ENCODE measurements at places on chromosomes 16 and 17. TPM values are rescaled to one million over a fixed set of nuclear protein-coding genes. Genes with fewer than 3 reads are reported as not detected.

The SCIMP gene
- total RNA-seq, result 2.1 TPM

The CLEC16A gene
- 21.4 TPM for total RNA-seq

The PIEZO1 gene
- 269 TPM for total RNA-seq

GRCh38 chr16:87407511-87408112 lies 15.5 kb downstream of the MAP1LC3B start:
- DNase-seq, result peak; percentile 37

DNA sequence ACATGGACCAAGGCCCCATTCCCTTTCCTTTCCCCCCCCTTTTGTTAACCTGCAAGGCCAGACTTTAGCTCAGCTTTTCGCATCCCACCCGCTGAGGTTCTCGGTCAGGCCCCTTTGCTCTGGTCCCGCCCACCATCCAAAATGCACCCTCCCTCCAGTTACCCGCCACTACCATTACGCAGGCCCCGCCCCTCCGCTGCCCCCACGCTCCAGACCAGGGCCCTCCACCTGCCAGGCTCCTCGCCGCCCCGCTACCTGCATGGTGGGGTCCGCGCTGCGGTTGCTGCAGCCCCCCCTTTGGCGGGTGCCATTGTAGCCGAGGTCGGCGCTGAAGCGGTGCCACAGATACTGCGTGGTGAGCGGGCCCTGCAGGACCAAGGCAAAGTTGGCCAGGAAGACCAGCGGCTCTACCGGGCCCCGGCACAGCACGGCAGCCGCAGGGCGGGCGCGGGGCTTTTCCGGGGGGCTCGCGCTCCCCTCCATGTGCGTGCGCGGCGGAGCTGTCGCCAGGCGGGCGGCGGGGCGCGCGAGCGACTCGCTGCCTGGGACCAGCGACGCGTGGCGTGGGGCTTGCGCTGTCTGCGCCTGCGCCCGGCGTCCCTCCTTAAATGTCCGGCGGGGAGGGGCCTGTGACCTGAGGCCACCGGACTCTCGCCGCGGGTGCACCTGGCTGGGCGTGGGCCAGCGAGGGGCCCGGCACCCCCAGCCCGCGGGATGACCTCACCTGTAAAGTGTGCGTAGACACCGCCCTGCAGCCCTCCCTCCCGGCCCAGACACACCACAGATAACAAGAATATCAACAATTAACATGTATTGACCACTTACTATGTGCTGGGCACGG lies at the start of gene SLC46A1:
Gene SLC46A1, minus strand, starts transcription at position 581 of the 841 bp plus-strand sequence. Its CDS starts 98 bp downstream, at position 483.
- DNase-seq, result peak; percentile 61

DNA sequence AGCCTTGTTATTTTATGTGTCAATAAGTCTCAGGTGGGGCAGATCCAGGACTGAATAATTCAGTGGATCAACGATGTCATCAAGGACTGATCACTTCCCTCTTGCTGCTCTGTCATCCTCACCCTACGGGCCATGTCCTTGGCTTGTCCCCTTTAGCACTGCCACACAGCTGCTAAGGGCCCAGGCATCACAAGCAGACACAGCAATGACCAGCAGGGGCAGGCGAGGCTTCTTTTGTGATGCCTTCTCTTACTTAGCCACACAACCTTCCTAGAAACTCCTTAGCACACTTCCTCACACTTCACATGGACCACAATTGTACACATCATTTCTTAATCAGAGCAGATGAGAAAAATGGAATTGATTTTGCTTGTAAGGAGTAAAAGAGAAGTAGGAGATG lies 356.3 kb upstream of the SOX9 start:
- DNase-seq, result peak; percentile 44

GRCh38 chr17:48637323-48638260 lies 11.4 kb upstream of the HOXB9 start:
- no peak for DNase-seq

All from body of pancreas (tissue), 4 donors.